NCI-H82 (cell line): ENCODE measurements at places on chromosomes 7 and 10.

- no peak for DNase-seq
Observed at GRCh38 chr7:34277803-34278199, 372.5 kb downstream of the BMPER start.

DNA sequence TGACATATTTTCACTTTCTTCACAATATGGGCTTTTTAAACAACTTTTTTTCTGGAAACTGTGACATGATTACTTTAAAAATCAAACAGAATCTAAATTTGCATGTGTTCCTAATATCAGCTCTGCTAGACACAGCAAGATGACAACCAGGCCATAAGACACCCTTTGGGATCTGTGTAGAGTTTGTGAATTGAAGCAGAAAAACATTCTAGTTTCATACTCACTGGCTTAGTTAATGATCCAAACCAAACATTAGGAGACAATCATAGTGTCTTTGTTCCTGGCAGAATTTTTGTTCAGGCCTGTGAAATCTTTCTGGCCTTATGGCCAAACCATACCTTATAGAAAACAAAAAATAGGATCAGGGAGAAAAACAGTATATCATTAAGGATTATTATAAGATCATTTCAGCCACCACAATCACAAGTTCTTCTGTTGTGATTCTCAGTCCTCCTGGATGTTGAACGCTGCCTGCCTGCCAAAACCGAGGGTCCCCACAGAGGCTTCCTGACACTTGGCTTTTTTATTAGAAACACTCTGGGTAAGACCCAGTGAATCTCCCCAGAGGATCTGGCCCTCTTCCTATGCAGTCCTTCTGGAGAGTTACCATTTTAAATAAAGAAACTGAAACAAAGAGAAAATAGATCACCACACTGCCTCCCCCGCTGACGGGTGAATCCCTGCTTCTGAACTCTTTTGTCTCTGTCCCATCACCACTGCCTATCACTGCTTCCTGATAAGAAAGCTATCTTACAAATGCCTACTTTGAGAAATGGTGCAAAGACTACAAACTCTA is 79.2 kb upstream of the PPP1R3C start:
- no peak for DNase-seq

DNA sequence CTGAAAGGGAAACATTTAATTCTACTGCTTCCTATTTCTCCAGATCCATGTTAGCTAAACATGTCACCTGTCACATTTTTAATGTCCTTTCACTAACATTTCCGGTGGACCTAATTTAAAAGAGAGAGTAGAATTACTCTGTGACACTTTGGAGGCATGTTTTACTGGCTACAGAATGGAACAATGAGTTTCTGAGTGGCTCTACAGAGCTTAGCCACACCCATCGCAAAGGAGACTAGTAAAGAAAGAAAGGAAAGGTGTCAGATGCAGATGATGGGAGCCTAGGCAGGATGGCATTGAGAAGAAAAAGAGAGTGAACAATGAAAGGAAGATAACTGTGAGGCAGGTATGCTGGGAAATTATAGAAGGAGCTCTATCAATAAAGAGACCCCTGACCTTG is 35.9 kb downstream of the NDUFB2 start:
- DNase-seq = no peak

GRCh38 chr7:42285383-42285824 is 48.4 kb upstream of the GLI3 start:
- no peak for DNase-seq

GRCh38 chr10:4883079-4883739 is 57.2 kb downstream of the AKR1E2 start:
- no peak for DNase-seq

DNA sequence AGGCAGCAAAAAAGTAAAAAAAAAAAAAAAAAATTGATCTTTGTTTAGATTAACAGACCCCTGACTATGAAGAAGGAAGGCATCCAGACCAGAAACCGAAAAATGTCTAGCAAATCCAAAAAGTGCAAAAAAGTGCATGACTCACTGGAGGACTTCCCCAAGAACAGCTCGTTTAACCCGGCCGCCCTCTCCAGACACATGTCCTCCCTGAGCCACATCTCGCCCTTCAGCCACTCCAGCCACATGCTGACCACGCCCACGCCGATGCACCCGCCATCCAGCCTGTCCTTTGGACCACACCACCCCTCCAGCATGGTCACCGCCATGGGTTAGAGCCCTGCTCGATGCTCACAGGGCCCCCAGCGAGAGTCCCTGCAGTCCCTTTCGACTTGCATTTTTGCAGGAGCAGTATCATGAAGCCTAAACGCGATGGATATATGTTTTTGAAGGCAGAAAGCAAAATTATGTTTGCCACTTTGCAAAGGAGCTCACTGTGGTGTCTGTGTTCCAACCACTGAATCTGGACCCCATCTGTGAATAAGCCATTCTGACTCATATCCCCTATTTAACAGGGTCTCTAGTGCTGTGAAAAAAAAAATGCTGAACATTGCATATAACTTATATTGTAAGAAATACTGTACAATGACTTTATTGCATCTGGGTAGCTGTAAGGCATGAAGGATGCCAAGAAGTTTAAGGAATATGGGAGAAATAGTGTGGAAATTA is 19.4 kb downstream of the GATA3 start:
- DNase-seq = no peak

GRCh38 chr7:4964506-4964905 is 5.5 kb upstream of the MMD2 start:
- no peak for DNase-seq

DNA sequence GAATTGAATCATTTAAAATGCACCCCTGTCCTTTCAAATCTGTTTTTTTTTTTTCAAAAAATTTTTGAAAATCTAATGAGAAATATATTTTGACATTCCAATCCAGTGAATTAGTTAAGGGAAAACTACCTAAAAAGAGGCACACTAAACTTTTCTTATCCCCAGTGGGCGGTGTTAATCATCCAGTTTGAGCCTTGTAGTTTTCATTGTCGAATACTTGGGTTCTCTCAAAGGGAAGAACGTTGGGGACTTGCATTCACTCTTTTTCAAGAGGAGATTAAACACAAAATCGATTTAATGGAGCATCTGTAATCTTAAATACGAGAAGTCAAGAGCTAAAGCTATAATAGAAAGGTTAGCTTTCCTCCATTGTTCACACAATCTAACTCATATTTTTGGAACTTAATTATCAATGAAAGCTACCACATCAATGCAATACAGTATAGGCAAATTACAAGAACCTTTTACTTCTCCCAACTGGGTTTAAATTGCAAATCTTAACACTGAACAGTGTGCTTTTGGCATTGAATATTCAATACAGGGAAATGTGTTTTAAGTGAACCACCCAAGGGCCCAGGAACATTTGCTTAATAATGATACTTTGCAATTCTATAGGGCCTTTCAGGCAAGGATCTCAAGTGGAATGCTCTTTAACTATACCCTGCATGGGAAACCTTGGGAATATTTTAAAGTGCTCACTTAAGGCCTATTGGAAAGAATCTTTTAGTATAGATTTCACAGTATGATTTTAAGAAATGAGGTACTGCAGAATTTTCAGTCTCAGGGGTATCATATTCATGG is 13.1 kb upstream of the SP8 start:
- no peak for DNase-seq

DNA sequence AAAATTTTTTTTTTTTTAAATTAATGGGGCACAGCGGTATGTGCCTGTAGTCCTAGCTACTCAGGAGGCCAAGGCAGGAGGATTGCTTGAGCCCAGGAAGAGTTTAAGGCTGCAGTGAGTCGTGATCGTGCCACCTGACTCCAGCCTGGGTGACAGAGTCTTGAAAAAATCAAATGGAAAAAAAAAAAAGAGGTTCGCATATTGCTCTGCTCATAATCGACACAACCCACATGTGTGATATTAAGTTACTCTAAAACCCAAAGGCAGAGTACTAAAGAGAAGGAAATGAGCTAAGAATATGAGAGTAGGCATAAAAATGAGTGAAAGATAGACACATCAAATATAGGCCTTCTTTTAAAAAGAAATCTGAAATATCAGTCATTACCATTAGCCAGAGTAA is 66.3 kb downstream of the IGF2BP3 start:
- no peak for DNase-seq

DNA sequence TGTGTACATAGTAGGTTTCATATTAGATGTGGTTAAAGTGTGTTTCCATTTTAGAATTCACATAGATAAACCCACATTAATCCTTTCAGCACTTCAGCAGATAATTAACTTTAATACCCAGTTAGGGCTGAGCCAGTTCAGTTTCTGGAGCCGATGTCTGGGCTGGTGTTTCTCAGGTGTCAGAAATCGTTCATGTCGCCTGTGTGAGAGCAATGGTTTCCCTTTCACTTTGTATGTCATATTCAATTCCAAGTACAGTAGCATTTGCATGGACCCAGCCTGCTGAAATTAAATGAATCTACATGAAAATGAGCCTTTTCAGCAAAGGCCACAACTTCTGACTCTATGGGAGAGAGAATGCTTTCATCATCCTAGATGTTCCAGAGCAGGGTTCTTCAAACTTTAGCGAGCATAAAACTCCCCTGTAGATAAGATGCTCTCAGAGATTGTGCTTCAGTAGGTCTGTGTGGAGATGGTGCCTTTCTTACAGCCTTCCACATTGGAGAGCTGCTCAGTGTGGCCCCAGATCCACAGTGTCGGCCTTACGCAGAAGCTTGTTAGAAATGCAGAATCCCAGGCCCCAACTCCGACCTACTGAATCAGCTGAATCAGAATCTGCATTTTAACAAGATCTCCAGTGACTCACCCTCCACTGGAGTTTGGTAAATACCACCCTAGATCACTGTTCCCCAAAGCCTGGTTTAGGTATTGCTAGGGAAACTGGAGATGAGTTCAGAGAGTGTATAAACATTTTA is 19.6 kb downstream of the WIPF3 start:
- peak; percentile 78 for DNase-seq

DNA sequence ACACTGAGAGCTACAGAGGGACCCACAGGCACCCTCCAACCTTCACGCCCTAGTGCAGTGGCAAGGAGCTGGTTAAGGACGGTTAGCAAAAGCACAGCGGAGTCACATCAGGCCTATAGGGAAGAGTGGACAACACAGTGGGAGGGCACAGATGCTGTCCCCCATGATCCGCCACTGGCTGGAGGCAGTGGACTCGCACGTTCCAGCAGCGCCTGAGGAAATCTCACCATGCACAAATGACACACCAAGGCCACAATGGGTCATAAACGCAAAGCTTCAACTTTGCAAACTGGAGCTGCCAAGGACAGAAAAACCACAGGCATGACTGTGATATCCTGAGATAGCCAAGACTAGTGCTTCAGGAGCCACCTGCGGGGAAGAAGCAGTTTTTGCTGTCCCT is 58.8 kb downstream of the GRB10 start:
- no peak for DNase-seq

GRCh38 chr7:35030848-35031247 is 6.4 kb downstream of the DPY19L1 start:
- DNase-seq = no peak

DNA sequence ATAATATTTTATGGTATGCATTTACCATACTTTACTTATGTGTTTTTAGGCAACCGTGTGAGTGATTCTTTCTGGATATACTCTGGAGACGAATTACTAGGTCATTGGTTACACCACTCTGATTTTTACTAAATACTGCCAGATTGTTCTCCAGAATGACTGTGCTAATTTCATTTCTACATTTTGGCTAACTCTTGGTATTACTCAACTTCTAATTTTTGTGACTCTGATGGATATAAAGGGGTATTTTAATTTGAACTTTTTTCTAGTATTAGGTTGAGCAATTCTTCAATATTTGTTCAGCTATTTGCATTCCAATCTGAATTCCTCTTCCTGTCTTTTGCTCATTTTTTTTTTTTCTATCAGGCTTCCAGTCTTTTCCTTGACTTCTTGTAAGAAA is 223.6 kb downstream of the MDFIC start:
- no peak for DNase-seq

DNA sequence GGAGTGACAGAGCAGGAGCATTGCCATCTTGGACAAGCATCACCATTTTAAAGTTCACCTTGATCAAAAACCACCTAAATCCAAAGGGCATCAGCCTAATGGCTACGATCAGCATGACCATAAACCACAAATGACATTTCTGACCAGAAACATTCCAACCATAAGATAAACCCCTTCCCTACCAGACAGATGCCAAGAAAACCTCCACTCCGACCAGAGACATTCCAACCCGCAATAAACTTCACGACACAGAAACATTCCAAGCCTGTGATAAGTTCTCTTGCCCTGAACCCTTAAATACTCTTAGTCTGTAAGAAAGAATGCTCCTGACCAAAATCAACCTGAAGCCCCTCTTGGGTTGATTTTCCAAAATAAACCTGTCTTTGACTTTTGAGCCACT is 606.9 kb downstream of the POM121L12 start:
- DNase-seq = no peak

GRCh38 chr7:142806022-142806356 is 35.2 kb downstream of the PRSS2 start:
- no peak for DNase-seq

GRCh38 chr10:44971434-44971833 is 7.2 kb downstream of the DEPP1 start:
- DNase-seq = no peak

- DNase-seq = no peak
Observed at GRCh38 chr10:2460812-2461211, 606.5 kb upstream of the PFKP start.

GRCh38 chr10:48503293-48503911 is 101.5 kb downstream of the ARHGAP22 start:
- DNase-seq = no peak

DNA sequence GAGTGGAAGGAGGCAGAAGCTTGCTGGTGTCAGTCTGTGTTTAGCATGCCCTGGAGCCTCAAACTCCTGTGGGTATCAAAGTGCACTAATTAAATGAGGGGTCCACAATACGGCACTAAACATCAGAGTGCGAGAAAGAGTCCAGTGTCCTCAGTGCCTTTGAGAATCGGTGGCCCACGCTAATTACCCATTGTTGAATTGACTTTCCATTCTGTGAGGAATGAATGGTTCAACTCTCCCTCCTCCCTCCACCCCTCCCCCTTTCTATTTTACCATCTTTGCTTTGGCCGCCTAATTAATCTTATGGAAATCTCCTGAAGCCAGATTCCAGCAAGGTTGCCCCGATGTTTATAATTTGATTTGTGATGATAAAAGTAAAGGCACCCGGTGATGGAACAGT is 217.8 kb downstream of the TFEC start:
- no peak for DNase-seq

DNA sequence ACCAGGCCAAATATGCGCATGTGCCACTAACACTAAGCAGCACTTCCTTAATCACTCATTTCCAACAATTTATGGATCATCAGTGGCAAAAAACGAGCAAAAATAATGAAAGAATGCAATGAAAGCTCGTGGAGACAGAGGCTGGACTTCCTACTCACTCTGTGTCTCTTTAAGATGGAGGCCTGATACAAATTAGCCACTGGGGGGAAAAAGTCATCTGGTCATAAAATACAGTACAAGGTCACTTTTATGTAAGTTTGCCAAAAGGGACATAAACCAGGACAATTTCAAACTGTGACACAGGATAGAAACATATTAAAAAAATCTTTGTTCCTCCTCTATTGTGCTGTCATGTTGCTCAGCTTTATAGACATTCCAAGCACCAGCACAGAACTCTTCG is 101.7 kb downstream of the LMBR1 start:
- no peak for DNase-seq

DNA sequence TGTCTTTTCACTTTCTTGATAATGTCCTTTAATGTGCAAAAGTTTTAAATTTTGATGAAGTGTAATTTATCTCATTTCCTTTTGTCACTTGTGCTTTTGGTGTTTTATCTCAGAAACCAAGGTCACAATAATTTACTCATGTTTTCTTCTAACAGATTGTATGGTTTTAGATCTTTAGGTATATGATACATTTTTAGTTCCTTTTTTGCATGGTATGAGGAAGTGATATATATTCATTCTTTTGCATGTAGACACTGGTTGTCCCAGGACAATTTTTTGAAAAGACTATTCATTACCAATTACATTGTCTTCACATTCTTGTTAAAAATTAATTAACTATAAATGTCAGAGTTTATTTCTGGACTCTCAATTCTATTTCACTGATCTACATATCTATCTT is 39.8 kb upstream of the GPR22 start:
- DNase-seq = no peak
